ENCODE measurements at places on chromosomes 2 and 18.
A peak's percentile ranks its signal among the peaks of the same experiment; 100 is the strongest.

DNA sequence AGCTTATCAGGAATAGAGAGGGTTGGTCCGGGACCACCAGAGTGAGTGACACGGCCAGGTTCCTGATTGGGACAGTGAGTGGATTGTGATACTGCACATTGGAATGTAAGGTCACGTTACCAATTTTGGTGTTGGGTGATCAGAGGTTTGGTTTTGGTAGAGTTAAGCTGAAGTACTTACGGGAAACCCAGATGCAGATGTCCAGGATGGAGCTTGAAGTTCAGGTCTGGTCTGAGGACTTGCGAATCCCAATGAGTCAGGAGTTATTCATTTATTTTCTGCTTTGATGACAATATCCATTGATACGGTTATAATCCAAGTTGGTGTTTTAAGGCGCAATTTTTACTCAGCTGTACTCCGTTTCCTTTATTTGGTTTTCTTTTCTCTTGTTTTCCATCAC is 273.6 kb downstream of the ALPK2 start:
- DNase-seq, result no peak

DNA sequence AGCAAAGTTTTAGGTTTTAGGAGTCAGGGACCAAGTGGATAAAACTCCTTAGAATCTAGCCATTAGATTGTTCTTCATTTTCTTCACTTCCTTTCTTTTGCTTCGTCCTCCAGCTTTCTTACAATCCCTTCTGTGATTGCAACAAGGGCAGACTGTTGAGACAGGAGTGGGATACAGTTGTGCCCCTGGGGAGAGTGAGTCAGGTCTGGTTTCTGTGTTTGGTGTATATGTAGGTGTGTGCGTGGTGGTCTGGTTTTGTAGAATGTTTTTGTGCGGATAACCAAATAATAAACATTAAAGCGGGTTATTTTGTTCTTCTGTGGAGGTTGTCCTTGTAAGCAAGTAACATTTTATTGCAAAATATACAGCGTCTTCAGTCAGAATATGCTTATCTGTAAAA is 7.3 kb downstream of the INSIG2 start:
- no peak for DNase-seq

DNA sequence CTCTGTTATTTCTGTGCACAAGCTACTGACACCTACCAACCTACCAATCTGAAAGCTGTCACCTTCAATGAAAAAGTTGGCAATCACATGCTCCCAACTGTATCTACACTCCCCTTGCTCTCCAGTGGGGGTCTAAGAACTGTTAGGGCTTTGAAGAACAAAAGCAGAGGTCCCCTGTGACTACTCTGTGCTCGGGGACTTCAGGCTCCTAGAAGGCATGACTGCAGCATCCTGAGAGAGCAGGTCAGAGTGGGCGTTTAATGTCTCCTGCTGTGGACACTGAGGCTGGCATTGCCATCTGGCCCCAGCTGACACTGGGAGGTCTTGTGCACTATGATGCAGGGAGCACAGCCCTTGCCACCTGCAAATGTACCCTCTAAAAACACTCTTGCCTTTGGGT is 93.3 kb downstream of the ACTR2 start:
- DNase-seq, result no peak

DNA sequence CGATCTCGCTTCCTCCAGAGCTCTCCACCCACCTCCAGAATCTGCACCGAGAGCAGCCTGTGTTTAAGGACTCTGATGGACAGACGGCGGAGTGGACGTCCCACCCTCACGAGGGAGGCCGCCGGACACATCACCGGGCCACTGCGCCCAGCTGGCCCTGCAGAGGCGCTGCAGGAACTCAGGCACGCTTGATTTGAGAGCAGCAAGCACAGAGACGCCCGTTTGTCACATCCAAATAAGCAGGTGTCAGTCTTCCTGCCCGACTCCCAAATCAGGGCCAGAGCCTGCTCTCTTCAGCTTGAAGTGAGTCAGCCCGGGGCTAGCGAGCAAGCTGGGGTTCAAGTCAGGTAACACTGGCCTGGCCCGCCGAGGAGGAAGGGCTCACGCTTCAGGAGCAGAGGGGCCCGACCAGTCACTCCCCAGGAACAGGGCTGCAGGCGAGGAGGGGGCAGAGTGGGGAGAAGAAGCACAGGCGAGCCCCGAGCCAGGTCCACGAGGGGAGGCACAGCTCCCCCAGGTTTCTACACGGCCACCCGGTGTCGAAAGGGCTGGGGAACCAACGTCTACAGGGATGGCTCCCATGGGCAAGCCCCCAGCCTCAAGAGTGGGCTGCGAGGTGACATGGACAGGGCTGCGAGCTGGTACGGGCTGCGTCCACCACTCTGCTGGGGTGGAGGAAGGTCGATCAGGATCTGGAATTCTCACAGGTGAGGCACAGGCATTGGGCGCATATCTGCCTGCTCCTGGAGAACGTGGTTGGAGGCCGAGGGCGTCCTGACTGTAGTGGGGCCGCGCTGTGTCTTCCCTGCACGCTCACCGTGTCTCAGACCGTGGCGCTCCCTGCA is 52.5 kb upstream of the CTDP1 start:
- no peak for DNase-seq

DNA sequence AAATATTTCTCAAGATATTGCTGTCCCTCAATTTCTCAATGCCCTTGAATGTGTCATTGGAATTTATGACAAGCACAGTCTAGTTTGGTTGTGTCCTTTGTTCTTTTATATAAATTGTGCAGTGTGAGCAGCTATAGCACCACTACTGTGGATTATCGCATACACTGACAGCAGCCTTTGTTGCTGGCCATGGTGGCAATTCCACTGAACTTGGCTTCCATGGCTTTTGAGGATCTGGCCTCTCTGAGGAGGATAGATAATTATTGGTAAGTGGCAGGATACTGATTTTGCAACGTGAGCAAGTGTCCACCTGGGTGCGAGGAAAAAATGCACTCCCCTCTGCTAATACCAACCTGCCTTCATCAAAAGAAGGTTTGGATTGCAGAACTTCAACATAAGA is 84.0 kb downstream of the RDH14 start:
- DNase-seq, result no peak

DNA sequence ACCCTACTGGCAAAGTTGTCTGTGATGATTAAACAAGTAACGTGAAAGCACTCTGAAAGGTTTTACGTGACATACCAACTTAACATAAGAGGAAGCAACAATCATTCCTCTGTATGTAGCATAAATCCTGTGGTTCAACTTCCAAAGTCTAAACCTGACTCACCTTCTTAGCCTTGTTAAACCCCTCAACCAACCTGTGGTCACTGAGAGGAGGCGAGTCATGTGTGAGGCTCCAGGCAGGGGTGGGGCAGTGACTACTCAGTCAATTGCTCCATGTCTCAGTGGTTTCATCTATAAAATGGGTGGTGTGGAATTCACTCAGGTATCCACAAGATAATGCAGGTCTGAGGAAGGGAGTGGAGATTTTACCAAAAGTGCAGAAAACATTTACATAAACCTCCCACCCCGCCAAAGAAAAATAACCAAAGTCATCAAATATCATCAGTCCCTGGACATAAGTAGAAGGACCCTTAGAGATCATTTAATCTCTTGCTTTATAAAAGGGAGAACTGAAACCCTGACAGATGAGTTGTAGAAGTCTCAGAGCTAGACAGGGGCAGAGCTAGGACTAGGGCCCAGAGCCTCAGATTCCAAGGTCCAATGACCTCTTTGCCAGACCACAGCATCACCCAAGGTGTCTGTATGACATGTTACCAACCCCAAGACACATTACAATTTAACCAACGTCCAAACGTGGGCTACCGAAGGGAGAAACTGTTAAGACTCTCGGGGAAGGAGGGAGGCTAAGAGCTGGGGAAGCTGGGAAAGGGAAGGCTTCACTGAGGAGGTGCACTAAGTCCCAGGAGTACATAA is 3.7 kb upstream of the PCBP1 start:
- no peak for DNase-seq

- no peak for DNase-seq
Measured at GRCh38 chr2:62536873-62537547, 31.0 kb upstream of the TMEM17 start.

GRCh38 chr2:222859786-222860612 is 837 bp upstream of the ACSL3 start:
- no peak for DNase-seq

DNA sequence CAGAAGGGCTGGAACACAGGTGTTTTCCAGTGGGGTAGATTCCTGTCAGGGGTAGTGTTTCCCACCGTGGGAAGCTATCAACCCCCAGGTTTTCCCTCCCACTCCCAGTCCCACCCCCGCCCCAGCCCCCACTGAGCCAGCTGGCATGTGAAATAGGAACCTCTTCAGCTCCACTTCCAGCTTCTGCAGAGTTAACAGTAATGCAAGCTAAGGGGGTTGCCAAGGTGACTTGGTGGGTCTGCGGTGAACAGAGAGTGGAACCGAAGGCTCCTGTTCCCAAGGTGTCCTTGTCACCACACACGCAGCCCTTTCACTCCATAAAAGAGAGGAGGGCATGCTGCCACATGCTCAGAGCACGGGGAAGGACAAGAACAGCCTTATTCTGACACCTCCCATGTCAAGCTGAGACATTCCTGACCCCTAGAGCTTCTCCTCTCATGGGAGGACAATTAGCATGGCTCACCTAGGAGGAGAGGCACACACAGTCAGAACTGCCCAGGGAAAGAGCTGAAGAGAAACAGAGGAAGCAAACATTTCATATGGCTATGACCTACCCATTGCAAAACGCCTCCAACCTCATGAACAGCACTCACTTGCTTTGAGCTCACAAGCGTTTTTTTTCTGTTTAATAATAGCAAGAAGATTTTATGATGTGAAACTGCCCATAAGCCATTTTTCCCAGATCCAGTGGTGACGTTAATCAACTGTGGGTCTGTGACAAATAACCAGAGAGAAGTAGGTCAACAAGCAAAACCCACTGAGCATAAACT is 39.8 kb upstream of the TBC1D8 start:
- peak; percentile 27 for DNase-seq

Data from muscle of back (tissue), 13 donors.